Tibial nerve (tissue), 4 donors: ENCODE measurements at places on chromosomes 6 and 20.

GRCh38 chr6:43951063-43951755 is 176.0 kb downstream of the MRPL14 start:
- no peak for DNase-seq

DNA sequence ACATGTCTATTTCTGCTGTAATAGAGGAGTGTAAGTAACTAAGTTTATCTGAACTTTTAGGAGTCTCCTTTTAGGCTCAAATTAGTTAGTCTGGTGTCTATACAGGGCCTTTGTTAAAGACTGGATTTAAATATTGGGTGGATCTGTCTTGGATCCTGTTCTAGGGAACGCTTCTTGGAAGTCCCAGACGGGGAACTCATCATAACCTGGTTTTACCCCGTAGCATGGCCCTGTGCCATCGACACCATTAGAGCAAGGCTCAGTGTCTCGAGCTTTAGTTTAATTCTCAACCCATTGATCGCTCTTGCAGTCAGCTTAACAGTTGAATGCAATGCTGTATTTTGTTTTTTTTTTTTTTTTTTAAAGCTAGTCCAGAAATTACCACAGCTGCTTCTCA is 89.9 kb downstream of the CARMIL1 start:
- DNase-seq: no peak

GRCh38 chr6:159720708-159721107 is 6.6 kb upstream of the WTAP start:
- peak; percentile 32 for DNase-seq

- no peak for DNase-seq
Observed at GRCh38 chr20:40056171-40056570, 632.9 kb downstream of the MAFB start.

DNA sequence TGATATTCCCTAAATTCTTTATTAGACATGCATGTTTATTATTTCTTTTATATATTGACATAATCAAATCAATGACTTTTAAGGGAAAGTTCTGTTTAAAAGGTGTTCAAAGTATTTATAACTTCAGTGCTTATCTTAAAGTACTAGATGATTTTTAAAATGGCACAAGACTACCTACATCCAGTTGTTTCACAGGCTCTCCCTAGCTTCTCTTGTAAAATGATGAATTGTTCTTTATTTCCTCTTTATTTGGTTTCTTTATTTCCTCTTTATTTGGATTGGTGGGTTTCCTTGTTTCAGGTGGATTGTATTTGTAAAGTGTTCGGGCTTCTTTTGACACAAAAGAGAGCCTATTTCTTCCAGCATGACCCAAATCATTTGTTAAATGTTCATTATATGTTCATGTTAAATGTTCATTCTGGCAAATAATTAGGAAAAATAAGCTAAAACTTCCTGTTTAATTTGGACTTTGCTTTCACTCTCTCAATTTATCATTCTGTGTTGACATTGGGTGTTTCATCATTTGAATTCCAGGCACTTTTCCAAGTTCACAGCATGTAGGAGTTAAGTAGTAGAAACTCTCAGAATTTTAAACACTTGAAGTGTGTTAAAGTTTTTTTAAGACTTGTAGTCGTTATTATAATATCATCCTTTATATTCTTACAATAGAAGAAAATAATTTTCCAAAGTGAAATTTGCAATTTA is 24.6 kb downstream of the MLIP start:
- DNase-seq: no peak
